Stimulated activated CD4-positive, alpha-beta T cell treated with anti-CD3 and anti-CD28 coated beads, Interleukin-2, amount 100 ng/mL, for 48 hours (primary cell): ENCODE measurements at places on chromosomes 16 and 17.

GRCh38 chr17:58275417-58275816, 5.3 kb downstream of the MPO start:
- DNase-seq: no peak

- no peak for DNase-seq
Observed at GRCh38 chr17:43531955-43532354, 14.2 kb downstream of the ETV4 start.

DNA sequence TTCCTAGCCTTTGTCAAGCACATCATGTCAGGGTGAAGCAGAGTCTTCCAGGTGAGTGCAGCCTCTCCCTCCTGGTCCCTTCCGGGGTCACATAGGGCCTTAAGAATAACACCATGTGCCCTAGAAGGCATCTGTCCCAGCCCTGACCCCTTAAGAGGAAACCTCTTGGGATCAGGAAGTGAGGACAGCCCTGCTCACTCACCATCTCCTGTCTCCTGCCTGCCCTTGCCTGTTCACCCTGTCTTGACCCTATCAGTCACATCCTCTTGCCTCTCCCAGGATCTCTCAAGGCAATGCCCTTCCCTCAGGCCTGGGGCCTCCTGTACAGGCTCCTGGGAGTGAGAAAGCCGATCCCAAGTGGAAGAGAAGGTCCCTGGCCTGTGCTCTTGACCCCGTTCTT, 13.9 kb downstream of the MYL4 start:
- no peak for DNase-seq

DNA sequence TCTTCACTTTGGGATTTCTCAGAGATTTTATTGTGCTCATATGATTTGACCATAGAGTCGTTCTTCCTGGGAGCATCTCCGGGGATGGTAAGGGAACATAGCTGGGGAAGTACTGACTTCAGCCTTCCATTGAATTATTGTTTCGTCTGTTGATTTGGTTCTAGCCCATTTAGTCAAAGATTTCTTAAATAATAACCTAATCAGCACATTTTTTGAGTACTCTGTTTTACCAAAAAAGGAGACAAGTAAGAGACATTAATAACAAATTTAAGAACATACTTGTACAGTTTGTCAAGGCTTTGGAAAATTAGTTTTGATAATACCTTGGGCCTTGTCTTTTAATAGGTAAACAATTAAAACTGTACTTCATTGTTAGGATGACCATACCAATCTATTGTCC, 78.0 kb downstream of the CDRT15 start:
- DNase-seq: no peak

- DNase-seq: no peak
Observed at GRCh38 chr17:70661342-70662222, 492.2 kb downstream of the KCNJ2 start.

DNA sequence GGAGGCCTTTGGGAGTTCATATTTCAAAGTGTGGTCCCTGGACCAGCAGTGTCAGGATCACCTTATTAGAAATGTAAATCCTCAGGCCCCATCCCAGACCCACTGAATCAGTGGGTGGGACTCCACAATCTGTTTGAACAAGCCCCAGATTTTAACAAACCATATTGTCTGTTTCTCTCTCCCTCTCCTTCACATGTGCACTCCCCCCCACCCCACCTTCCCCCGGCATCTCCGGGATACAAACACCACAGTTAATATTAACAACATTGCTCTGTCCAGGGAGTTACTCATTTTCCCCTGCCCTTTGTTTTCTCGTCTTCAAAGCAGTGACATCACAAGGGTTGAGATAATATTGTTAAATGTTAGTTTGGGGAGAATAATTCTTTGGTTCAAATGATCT, 127.3 kb downstream of the KATNIP start:
- DNase-seq: no peak

DNA sequence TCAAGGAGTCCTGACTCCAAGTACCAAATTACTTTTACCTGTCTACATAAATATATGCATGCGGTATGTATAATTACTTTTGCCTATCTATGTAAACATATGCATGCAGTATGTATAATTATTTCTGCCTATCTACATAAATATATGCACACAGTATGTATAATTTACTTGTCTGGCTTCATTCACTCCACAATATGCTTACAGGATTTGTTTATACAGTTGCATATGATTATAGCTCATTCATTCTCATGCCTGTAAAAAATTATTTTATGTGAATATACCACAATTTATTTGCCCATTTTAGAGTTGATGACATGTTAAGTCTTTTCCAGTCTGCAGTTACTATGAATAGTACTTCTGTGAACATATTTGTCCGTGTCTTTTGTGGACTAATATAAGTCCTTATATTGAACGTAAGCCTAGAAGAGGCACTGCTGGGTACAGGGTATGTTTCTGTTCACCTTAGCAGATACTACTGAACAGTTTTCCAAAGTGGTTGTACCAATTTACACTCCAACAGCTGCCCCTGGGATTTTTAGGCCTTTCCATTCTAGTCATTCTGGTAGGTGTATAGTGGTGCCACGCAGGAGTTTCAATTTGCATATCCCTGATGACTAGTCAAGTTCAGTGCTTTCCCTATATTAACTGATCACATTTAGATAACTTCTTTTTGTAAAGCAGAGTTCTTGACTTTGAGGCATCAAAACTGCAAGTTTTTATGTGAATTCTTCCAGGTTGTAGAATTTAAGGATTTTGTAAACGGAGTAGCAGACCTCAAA, 47.0 kb downstream of the MARVELD3 start:
- DNase-seq: no peak

DNA sequence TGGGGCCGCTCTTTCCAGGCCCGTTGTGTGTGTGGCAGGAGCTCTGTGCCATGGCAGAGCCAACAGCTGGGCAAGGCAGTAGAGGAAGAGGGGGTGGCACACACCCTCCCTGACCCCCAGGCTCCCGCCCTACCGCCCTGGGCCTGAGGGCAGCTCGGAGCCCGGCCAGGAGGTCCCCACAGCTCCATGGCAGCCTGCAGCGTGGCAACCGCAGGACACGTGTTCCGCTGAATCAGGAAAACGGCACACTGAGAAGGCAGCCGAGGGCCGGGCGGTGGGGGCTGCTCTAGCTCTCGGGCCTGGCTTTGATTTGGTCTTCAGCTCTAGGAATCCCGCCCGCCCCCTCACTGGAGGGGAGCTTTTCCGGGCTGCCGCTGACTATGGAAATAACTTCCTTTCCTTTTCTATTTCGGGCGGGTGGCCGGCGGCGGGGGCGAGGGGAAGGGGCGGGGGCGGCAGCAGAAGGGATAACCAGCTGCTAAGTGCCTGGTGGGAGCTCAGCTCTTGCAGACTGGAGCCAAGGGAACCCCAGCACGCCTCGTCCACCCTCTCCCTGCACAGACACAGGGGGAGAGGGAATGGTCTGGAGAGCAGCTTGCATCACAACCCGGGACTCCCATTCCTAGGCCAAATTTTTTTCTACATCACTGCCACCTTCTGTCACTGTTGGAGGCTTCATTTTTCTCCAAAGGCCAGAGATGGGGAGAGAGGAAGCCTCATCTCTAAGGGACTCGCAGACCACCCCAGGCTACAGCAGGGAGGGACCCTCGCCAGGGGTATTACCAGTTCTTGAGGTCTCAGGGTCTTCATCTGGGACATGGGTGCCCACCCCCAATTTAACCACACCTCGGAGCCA, 24.8 kb upstream of the MRPS23 start:
- DNase-seq: peak; percentile 16

GRCh38 chr16:2821487-2822157, 4.6 kb downstream of the PRSS21 start:
- DNase-seq: no peak

- no peak for DNase-seq
Observed at GRCh38 chr17:31310886-31311285, 3.0 kb downstream of the EVI2B start.

DNA sequence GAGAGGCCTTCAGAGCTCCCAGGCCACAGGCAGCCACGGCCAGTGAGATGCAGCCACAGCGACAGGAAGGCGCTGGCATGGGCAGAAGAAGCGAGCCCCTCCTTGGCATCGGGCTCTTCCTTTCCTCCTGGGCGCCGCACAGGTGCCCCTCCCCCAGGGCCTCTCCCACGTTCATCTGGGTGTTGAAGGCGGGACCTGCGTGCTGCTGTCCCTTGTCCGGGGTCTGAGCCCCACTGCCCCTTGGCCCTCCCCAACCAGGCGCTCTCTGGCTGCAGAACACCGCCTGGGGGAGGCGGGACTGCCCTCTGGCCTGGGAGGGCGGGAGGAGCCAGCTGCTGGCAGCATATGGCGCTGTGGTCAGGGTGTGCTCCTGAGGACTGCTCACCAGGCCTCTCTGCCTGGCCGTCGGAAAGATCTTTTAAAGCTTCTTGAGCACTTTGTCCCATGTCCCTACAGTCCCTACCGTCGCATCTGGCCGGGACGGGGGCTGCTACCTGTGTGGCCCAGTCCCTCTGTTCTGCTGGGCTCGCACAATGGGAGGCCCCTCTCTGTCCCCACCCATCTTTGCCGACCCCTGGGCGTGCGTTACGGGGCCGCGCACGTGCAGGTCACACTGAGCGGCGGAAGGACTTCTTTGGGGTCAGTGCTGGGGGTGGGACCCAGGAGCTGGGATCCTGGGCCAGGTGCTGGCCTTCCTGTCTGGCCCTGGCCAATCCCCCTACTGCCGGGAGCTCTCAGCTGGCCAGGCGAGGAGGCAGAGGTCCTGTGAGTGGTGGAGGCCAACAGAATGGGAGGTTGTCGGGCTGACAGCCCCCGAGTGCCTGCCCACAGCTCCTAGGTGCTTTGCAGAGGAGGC, 1.7 kb downstream of the SLC25A10 start:
- no peak for DNase-seq

- DNase-seq: peak; percentile 49
Observed at GRCh38 chr17:78993241-78993956, 13.7 kb upstream of the LGALS3BP start.

DNA sequence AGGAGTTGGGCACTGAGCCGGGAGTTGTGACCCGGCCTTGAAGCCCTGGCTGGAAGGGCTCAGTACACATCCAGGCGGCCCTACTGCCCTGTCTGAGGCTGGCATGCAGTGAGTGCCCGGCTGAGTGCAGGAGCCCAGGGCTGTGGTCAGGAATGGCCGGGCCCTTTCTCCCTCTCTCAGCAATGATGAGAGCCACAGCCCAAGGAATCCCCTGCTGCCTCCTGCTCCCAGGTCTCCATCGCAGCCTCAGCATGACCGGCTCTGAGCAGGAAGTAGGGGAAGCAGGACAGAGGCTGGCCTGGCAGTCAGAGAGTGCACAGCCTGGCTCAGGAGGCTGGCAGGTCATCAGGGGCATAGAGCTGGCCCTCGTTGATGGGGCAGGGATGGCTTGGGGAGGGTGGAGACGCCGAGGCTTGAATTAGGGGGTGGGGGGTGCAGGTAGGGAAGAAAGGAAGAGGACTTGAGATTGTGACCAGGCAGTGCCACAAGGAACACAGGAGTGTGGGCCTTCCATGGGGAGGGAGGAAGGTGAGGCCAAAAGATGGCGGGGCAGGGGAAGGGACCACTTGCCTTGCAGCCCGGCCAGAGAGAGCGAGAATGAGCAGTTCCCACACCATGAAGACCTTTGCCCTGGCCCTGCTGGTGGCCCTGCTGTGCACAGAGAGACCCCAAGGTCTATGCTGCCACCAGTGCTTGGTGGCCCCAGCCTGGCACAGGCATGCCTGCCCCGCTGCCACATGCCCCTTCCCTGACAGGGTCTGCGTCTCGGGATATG, 32.1 kb upstream of the KRT17 start:
- no peak for DNase-seq

DNA sequence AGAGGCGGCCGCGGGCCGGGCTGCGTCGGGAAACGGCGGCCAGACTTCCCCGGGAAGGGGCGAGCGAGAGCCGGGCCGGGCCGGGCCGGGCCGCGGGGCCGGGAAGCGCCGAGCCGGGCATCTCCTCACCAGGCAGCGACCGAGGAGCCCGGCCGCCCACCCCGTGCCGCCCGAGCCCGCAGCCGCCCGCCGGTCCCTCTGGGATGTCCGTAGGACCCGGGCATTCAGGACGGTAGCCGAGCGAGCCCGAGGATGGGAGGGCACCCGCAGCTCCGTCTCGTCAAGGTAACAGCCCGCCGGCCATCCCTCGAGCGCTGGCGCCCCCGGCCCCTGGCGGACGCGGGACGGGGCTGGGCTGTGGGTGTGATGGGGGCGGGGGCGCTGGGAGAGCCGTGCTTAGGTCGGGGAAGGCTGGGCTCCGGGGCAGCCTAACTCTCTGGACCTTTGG, at the start of gene CRHR1:
Gene CRHR1, plus strand, starts transcription at position 28 of the 448 bp plus-strand sequence. Its CDS starts 225 bp downstream, at position 253.
- no peak for DNase-seq

DNA sequence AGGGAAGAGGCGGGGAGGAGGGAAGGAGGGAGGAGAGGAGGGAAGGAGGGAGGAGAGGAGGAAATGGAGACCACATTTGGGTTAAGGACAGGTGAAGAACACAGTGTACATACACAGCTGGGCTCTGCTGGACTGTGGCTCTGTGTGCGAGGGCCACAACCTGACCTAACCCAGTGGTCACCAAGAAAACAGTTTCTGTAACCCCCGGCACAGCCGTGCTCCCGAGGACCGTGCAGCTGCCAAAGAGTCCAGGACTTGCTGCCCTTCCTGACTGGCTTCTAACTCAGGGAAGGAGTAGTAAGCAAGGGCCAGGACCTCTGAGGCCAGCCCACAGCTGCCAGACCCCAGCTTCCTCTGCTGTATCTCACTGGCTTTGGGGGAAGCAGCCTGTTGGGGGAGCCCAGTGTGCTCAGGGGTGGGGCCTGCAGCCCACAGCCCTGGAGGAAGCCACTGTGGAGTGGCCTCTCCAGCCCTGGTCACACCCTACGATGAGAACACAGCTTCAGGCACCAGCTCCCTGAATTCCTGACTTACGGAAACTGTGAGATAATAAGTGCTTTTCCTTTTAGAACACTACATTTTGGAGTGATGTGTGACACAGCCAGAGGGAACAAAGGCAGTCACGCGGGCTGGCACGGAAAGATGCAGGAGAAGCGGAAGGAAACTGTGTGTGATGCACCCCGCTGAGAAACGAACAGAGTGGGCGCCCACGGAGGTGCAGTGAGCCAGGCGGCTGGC, 32.3 kb downstream of the SLC7A5 start:
- no peak for DNase-seq

DNA sequence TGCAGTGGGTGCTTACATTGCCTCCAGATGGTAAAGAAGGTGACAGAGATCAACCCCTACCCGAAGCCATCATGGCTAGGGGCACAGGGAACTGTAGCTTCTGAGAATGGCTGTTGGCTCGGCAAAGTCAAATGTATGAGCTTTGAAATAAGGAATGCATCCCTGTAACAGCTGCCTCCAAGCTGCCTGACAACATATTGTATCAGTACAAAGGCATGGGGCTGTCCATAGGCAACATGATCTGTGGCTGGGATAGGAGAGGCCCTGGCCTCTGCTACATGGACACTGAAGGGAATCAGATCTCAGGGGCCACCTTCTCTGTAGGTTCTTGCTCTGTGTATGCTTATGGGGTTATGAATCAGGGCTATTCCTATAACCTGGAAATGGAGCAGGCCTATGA, 119.2 kb upstream of the NETO2 start:
- DNase-seq: no peak

GRCh38 chr17:27544350-27545131, 86.4 kb upstream of the LGALS9 start:
- DNase-seq: peak; percentile 61

- no peak for DNase-seq
Observed at GRCh38 chr16:83928341-83929055, 24.5 kb upstream of the OSGIN1 start.

DNA sequence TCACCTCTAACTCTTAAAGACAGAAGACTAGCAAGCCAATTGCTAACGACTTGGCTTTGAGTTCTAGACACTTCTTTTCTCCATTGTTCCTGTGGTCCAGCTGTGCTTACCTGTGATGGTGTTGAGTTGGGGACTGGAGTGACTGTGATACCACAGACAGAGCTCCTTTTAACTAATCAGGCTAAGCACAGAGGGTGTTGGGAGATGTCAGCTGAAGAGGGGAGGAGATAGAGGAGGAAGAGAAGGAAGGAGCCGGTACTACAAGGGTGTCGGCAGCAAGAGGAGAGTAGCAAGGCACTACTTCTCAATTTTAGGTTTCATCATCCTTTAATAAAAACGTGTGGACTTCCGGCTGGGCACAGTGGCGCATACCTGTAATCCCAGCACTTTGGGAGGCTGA, 5.1 kb upstream of the MYO1D start:
- DNase-seq: no peak
